ENCODE measurements at places on chromosomes 16 and 17.

DNA sequence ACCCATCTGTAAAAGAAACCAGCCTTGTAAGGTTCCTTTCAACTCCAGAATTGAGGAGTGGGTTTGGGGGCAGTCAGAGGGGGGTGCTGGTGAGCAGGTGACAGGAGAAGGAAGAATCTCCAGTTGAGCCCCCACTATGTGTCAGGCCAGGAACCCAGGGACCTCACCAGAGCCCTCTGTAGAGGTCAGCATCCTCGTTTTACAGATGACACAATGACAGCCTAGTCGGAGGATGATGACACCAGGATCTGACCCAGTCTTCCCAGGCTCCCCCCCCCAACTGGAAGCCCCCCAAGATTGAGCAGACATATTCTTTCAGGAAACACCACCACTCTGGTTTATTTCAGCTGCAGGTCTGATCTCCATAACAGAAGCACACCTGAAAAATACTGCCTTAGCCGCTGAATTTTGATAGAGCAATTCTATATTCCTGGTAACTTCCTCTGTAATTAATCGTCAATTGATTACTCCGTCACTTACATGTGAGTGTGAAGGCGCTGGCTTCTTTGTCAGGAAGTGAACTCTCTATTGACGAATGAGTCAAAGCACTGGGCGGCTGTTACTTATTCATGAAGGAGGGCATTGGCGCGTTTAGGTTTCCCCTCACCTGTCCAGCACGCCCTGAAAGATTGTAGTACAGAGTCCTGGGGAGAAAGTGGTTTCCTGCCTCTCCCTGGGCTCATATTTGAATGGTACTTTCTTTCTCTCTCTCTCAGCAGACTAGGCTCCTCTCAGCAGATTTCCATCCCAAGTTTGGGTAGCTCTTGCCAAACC is 21.2 kb downstream of the SOCS3 start:
- DNase-seq, result no peak

GRCh38 chr17:3917391-3917931 is 1.2 kb upstream of the P2RX1 start:
- DNase-seq, result peak; percentile 89

DNA sequence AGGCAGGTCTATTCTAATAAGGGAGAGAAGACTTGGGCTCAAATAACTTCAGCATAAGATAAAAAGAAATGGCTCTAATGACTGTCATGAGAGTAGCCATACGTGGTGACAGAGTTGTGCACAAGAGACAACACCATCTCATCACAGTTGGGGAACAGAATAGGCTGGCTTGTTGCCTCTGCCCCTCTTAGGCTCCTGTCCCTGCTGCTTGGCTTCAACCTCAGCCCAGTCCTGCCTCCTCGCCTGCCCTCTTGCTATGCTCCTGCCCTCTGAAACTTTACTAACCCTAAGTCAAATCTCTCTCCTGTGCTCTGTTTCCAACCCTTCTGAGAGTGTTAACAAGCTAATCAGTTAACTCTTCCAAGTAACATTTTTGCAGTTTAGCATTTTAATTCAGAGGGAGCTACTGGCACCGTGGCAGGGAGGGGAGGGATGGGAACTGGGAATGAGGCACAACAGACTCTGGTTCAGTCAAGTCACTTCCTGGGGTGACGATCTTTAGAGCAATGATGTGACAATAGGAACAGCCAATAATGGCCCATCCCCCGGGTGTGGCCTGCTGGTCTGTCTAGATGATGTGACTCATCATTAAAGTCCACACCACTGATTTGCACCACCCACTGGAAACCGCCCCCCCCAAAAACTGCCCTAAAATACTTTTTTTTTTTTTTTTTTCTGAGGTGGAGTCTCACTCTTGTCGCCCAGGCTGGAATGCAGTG is 35.5 kb downstream of the DNAH17 start:
- DNase-seq, result no peak

GRCh38 chr17:55391244-55391757 is 30.3 kb downstream of the MMD start:
- no peak for DNase-seq

DNA sequence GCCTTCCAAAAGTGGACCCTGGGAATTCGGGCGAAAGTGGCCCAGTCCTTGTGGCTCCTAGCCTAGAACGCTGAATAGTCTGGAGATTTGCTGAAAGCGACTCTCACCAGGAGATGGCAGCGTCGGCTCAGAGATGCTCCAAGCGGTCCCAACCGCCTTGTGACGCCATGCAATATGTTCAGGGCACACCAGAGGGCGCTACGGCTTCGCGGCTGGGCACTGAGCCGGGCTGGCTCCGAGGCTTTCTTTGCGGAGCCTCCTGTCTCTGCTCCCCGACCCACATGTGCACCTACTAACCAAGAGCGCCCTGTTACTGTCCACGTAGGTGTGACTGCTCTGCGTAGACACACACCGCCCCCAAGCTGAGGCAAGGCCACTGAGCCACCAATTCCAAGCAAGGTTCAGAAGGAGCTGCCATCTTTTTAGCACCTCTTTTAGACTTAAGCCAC is 36.9 kb downstream of the SYCE1L start:
- peak; percentile 86 for DNase-seq

DNA sequence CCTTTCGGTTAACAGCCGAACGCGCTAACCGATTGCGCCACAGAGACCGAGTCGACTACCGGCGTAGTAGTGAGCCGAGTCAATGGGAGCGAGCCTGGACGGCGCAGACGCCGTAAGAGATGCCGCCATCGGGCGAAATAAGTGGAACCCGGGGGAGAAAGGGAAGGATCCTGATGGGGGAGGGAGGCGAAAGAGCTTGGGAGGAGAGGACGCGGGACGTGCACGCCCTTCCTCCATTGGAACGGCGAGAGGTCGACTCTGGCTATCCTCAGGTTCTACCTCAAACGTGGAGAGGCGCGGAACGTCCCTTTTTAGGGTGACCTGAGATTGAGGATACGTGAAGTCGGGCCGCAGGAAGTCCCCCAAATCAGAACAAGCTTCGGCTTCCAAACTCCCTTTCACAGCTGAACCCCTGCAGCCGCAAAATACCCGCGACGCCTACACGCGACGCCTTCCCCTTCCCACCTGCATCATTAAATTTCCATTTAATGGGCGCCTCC is 683 bp upstream of the PSMB3 start:
- DNase-seq, result peak; percentile 91

- DNase-seq, result no peak
Measured at GRCh38 chr17:77228241-77228752, 87.5 kb downstream of the SEC14L1 start.

GRCh38 chr16:19375561-19376158 is 42.0 kb upstream of the TMC5 start:
- peak; percentile 52 for DNase-seq

GRCh38 chr16:14509675-14510132 is 120.4 kb downstream of the PARN start:
- DNase-seq, result no peak

DNA sequence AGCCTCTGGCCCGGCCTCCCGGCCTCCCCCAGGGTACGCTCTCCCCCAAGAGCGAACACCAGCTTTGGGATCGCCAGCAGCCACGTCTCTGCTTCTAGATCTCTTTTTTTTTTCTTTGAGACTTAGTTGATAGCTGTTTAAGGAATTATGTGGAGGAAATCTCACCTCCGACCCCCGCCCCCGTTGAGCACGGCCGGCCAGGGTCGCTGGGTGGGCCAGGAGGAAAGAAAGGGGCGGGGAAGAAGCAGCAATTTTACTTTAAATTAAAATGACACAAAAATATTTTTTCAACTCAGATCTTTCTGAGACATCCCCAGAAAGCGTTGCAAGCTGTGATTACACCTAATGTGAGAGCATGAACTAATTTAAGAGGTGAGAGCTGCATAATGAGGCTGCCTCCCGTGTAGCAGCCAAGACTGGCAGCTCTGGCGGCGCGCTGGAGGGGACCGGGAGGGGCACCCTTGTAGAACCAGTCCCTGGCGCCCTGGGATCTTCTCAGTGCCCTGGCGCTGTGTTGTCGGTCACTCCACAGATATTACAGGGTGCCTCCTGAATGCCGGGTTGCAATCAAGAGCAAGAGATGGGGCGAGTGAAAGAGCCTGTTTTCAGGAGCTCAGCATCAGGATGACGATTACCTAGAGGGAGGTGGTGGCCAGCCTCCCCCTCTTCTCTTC is 1.9 kb upstream of the CBLN1 start:
- no peak for DNase-seq

DNA sequence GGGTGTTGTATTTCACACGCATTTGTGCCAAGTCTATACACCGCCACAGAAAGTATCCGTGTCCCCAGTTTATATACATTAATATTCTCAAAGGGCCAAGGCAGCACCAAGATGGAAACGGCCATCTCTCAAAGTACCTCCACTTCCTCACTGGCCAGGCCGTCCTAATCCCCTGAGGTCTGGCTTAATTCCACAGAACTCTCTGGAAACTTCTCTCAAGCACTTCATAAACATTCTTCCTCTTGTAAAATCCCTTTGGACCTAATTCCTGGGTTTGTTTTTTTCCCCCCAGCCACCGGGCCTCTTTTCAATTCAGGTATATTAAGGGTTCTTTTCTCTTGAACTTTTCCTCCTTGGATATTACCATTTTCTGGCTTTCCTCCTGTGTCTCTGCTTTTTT is 5.1 kb upstream of the ERN1 start:
- DNase-seq, result peak; percentile 76

GRCh38 chr16:88809676-88810165 is 2.0 kb downstream of the APRT start:
- DNase-seq, result no peak

- peak; percentile 60 for DNase-seq
Measured at GRCh38 chr17:57861790-57862693, 12.2 kb upstream of the MRPS23 start.

DNA sequence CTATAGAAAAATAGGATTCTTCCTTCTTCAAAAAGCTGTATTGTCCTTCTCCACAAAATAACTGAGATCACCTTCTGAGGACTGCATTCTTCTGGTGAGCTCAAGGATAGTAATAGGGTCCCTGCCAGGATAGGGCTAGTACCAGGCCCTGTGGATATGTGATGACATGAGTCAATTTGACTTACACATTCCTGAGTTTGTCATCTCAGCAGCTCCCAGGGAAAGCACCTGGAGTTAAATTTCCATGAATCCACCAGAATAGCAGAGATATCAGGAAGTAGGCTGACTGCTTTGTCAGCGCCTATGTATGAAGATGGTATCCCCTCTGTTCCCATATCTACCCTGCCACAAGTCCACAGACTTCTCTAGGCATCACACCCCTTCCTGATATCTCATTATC is 225.8 kb downstream of the PMP22 start:
- no peak for DNase-seq

- DNase-seq, result no peak
Measured at GRCh38 chr17:20145567-20145966, 136.4 kb downstream of the SPECC1 start.

DNA sequence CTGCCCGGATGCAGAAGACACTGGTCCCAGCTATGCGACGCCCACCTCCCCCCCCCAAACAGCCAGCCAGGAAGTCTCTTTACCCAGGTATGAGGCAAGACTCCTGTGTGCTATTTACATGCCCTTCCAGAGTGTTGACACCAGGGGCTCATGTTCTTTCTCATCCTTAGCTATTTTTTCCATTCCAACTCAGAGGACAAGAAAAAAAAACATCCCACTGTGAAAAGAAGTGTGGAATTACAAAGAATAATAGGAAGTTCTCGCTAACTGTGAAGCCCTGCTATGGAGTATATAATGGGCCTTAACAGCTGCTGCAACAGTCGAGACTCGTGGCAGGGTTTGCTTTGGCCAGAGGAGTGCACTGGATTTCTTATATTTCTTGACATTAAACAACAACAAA is 584.9 kb downstream of the CDH13 start:
- DNase-seq, result no peak

- DNase-seq, result no peak
Measured at GRCh38 chr17:81954131-81955057, 6.6 kb downstream of the NOTUM start.

DNA sequence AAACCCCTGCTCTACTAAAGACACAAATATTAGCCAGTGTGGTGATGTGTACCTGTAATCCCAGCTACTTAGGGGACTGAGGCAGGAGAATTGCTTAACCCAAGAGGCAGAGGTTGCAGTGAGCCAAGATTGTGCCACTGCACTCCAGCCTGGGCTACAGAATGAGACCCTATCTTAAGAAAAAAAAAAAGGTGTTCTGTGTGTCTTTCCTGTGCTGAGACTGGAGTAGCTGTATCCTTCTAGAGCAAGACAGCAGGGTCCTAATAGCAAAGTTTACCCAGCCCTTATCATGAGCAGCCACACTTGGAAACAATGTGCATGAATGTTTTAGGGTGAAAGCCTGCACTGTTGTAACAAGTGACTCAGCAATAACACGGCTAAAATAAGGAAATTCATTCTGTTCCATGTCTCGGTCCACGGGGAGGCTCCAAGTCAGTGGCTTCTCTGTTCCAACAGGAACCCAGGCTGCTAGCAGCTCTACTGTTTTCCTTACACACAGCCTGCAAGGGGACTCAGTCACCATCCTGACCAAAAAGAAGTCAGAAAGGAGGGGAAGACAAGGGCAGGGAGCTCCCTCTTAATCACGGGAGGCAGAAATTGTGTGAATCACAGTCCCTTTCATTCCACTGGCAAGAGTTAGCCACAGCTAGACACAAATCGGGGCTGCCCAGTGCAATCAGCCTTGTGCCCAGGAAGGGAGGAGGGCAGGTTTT is 7.1 kb upstream of the SLC5A11 start:
- no peak for DNase-seq

- DNase-seq, result no peak
Measured at GRCh38 chr17:7932483-7932891, 481 bp downstream of the CNTROB start.
